Pancreas (tissue), 10 donors: ENCODE measurements at places on chromosomes 13 and 19. TPM values are rescaled to one million over a fixed set of nuclear protein-coding genes. Genes with fewer than 3 reads are reported as not detected.

GRCh38 chr19:1725100-1726064, 27.9 kb upstream of the ONECUT3 start:
- H3K27me3 ChIP-seq: no peaks in the 10 kb centered on the region
- no peaks in the 10 kb centered on the region for H3K36me3 ChIP-seq
- DNase-seq: peak; percentile 84
- H3K4me1 ChIP-seq: no peaks in the 10 kb centered on the region

- H3K4me1 ChIP-seq: no peaks in the 10 kb centered on the region
- no peak for DNase-seq
- H3K27me3 ChIP-seq: no peaks in the 10 kb centered on the region
- peaks cover 19% of the 10 kb centered on the region for H3K36me3 ChIP-seq
Measured at GRCh38 chr19:46730187-46730586, 13.3 kb upstream of the PRKD2 start.

Gene RFPL4A
- 0.75 TPM for total RNA-seq

- H3K36me3 ChIP-seq: no peaks in the 10 kb centered on the region
- H3K27ac ChIP-seq: no peak overlapping the region
- no peaks in the 10 kb centered on the region for H3K4me1 ChIP-seq
- H3K27me3 ChIP-seq: no peaks in the 10 kb centered on the region
Measured at GRCh38 chr13:76229281-76229680, 593.2 kb downstream of the LMO7 start.

- peaks cover 35% of the 10 kb centered on the region for H3K36me3 ChIP-seq
- no peaks in the 10 kb centered on the region for H3K27me3 ChIP-seq
- DNase-seq: peak; percentile 55
- H3K4me3 ChIP-seq: no peak overlapping the region
- H3K4me1 ChIP-seq: no peaks in the 10 kb centered on the region
- H3K27ac ChIP-seq: no peak overlapping the region
Measured at GRCh38 chr19:5698635-5699422, 8.7 kb downstream of the RPL36 start.

Gene SARS2
- 8.8 TPM for total RNA-seq

Gene RFPL4AL1
- total RNA-seq: not detected

GRCh38 chr13:36436811-36437210, 4.5 kb downstream of the CCNA1 start:
- no peak for DNase-seq
- peaks cover 1% of the 10 kb centered on the region for H3K27me3 ChIP-seq
- no peak overlapping the region for H3K4me3 ChIP-seq
- no peaks in the 10 kb centered on the region for H3K36me3 ChIP-seq

DNA sequence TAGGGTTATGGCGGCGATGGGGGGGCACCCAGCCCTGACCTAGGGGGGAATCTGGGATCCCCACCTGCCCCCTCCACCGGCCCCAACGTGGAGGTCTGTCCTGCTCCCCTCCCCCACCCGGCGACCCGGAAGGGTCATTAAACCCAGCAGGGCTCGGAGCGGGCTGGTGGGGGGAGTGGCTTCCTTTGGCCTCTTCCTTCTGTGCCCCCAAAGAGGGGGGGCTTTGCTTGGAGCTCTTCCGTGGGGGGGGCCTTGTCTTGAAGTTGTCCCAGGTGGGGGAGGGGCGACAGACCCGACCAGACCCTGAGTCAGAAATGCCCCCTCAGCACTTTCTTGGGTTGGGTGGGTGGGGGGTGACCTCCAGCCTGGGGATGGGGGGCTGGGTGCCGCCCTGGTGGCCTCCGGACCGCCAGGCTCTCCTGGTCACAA, 1.5 kb downstream of the ARID3A start:
- H3K27me3 ChIP-seq: no peaks in the 10 kb centered on the region
- no peaks in the 10 kb centered on the region for H3K36me3 ChIP-seq
- peak; percentile 72 for DNase-seq
- peaks cover 5% of the 10 kb centered on the region for H3K4me1 ChIP-seq
- peak overlapping the region; percentile 78 for H3K27ac ChIP-seq

Gene RXFP2
- not detected for total RNA-seq

GRCh38 chr19:28936001-28936400, 276.9 kb downstream of the UQCRFS1 start:
- H3K36me3 ChIP-seq: no peaks in the 10 kb centered on the region
- no peak overlapping the region for H3K27ac ChIP-seq
- DNase-seq: no peak
- no peaks in the 10 kb centered on the region for H3K4me1 ChIP-seq
- no peaks in the 10 kb centered on the region for H3K27me3 ChIP-seq
- H3K4me3 ChIP-seq: no peak overlapping the region

- H3K36me3 ChIP-seq: no peaks in the 10 kb centered on the region
- DNase-seq: peak; percentile 58
- H3K27ac ChIP-seq: no peak within 1 kb of the TSS
Measured at GRCh38 chr19:1449467-1450442, at the start of gene APC2. APC2 (plus strand) TSS chr19:1450121; CDS start chr19:1453002, 2,881 bp downstream.

Gene CRB3
- 25.9 TPM for total RNA-seq

DNA sequence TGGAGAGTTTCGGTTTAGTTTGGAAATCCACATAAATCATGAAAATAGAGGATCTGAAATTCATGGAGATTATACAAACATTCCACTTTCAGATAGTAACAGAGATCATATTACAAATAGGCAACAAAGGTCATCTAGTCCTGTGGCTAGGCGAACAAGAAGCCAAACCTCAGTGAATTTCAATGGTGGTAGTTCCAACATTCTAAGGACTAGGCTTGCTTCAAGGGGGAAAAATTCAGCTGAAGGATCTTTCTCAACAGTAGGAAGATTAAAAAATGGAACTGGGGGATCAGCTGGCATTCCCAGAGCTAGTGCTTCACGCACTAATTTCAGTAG, 47.0 kb downstream of the FOXO1 start:
- H3K27me3 ChIP-seq: no peaks in the 10 kb centered on the region
- H3K36me3 ChIP-seq: no peaks in the 10 kb centered on the region
- DNase-seq: no peak
- H3K27ac ChIP-seq: no peak overlapping the region
- peaks cover 19% of the 10 kb centered on the region for H3K4me1 ChIP-seq

- H3K36me3 ChIP-seq: no peaks in the 10 kb centered on the region
- H3K27ac ChIP-seq: no peak overlapping the region
- DNase-seq: no peak
- no peaks in the 10 kb centered on the region for H3K4me1 ChIP-seq
- no peak overlapping the region for H3K4me3 ChIP-seq
Measured at GRCh38 chr19:53388904-53389303, 6.0 kb upstream of the ZNF765 start.

DNA sequence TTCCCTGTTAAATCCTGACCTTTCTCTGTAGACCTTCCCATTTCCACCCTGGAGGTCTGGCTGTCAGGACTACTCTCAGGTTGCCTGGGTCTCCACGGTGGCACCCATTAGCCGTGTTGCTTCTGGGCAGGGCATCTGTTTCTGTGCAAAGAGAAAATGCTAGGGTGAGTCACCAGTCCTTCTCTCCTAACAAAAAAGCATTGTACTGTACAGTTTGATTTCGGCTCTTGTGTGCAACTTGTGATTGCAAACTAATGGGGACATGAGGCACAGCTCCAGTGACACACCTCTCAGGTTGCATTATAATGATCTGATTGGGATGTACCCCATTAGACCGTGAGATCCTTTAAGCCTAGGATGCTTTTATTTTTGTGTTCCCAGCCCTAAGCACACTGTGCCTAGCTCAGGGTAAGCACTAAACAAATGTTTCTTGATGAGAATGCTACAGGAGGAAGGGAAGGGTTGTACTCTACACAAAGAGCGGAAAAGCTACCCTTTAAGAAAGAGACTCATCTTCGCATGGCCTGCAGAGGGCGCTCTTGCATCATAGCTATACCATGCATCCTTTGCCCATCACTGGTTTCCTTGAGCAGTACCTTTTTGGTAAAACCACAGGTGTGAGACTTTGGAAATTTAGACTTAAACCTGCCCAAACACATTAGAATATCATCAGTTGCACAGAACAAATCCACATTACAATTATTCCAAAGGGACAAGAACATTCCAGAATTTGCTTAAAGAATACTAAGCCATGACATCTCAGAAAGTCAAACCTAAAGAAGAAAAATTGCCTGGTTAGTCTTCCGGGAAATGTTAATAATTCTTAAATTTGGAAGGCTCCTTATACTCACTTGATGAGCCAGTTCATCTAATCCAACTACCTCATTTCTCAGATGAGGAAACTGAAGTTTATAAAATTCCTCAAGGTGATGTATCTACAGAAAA, 20.3 kb upstream of the TRIM13 start:
- no peaks in the 10 kb centered on the region for H3K4me1 ChIP-seq
- no peaks in the 10 kb centered on the region for H3K36me3 ChIP-seq
- no peaks in the 10 kb centered on the region for H3K27me3 ChIP-seq
- peak; percentile 39 for DNase-seq

DNA sequence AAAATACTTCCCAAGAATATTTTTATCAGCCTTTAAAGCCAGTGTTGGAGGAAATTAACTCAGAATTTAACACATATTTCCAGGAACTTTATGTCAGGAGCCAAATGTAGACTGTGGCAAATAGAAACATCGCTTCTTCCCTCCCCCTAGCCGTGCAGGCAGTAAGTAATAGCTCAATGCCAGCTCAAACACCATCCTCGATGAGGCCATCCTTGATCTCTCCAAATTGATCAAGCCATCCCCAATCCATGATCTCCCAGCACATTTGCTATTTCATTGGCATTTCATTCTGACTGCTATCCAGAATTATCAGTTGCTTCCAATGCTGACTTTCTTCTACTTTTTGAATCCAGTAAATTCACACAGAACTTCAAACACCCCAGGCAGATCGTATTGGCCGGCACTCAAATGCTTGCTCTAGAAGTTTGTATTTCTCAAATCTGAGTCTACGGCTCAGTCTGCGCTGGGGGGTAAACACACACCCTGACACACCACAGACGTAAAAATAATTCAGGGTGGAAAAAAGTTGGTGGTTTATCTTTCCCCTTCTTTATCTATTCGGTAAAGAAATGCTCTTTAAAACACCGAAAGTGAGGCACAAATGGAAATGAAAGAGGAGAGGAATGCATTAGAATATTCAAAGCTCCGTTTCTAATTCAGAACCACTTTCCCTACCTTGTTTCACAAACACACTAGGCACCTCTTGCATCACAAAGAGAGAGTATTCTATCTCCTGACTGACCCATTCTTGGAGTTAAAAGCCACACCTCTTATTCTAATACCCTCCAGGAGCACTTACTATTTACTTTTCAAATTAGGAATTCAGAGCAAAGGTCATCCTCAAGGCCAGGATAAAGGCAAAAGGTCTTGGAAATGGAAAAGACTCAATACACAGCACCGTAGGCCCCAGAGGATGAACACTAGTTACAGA, 991 bp downstream of the OBI1 start:
- peaks cover 6% of the 10 kb centered on the region for H3K4me1 ChIP-seq
- H3K36me3 ChIP-seq: no peaks in the 10 kb centered on the region
- peak overlapping the region; percentile 94 for H3K4me3 ChIP-seq
- no peaks in the 10 kb centered on the region for H3K27me3 ChIP-seq

GRCh38 chr13:113129921-113130750, 7.5 kb downstream of the F10 start:
- no peak overlapping the region for H3K27ac ChIP-seq
- H3K27me3 ChIP-seq: no peaks in the 10 kb centered on the region
- H3K4me3 ChIP-seq: peak overlapping the region; percentile 32
- no peaks in the 10 kb centered on the region for H3K36me3 ChIP-seq

DNA sequence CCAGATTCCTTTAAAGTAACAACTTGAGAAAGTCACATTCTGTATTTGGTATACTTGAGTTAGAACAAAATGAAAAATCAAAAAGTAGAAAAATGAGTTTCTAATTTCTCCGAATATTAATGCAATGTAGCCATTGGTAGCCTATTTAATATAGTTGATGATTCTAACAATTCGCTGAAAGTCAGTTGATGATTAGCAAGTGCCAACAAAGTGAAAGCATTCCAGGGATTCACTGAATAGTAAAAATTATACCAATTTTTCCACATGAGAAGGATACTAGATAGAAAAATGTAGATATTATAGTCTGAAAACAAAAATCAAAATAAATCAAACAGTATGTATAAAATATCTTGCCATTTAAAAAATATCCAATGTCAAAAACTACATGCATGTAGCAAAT, 117.2 kb downstream of the FREM2 start:
- no peak for DNase-seq
- no peak overlapping the region for H3K27ac ChIP-seq
- H3K36me3 ChIP-seq: no peaks in the 10 kb centered on the region
- no peaks in the 10 kb centered on the region for H3K4me1 ChIP-seq
- no peak overlapping the region for H3K4me3 ChIP-seq
- no peaks in the 10 kb centered on the region for H3K27me3 ChIP-seq
